Activated CD4-positive, alpha-beta T cell treated with anti-CD3 and anti-CD28 coated beads, Interleukin-2, amount 10 ng/mL, durations not matched to agents 7 days and 5 days (primary cell): ENCODE measurements at places on chromosomes 11 and 22. TPM values are rescaled to one million over a fixed set of nuclear protein-coding genes. Genes with fewer than 3 reads are reported as not detected.

The TMEM191B gene
- total RNA-seq = 0.87 TPM

The SHISAL1 gene
- total RNA-seq = not detected

The OR51B4 gene
- not detected for total RNA-seq

The TMEM121B gene
- total RNA-seq = 0.05 TPM

The GTSE1 gene
- 103 TPM for total RNA-seq

The SAA1 gene
- not detected for total RNA-seq
